Endodermal cell (in vitro differentiated cells): ENCODE measurements at places on chromosomes 3 and 15.

GRCh38 chr3:85102781-85103180 lies 144.0 kb downstream of the CADM2 start:
- no peak for DNase-seq

- peak; percentile 93 for DNase-seq
These were observed 74.1 kb downstream of the LRTM1 start for GRCh38 chr3:54853573-54854404.

DNA sequence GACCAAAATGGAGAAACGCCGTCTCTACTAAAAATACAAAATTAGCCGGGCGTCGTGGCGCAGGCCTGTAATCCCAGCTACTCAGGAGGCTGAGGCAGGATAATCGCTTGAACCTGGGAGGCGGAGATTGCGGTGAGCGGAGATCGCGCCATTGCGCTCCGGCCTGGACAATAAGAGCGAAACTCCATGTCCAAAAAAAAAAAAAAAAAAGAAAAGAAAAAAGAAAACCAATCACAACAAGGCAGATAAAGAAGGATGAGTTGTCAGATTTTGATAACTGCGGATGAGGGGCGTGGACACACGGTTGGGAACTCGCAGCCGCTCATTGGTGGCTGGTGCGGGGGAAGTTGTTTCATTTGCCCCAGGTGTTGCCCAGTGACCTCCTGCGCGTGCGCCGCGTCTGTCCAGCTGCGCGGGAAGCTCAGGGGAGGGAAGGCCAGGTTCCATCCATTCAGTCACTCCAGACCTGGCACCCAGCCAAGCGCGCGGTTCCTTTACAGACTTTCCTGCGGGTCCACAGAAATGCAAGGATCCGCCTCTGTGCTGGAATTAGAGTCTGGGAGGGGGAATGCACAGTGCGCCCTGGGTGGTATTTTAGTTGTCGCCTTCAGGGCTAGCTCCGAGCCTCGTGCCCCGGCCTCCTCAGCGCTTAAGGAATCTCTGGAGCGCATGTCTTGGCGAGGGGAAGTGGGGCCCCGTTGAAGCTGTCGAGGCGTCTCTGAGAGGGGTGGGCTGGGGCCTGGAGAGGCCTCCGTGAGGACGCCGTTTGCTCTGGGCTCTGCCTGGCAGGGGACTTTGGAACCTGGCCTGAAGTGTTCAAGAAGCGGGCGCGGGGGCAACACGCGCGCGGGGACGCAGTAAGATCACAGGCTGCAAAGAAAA lies 708 bp upstream of the GCHFR start:
- no peak for DNase-seq

DNA sequence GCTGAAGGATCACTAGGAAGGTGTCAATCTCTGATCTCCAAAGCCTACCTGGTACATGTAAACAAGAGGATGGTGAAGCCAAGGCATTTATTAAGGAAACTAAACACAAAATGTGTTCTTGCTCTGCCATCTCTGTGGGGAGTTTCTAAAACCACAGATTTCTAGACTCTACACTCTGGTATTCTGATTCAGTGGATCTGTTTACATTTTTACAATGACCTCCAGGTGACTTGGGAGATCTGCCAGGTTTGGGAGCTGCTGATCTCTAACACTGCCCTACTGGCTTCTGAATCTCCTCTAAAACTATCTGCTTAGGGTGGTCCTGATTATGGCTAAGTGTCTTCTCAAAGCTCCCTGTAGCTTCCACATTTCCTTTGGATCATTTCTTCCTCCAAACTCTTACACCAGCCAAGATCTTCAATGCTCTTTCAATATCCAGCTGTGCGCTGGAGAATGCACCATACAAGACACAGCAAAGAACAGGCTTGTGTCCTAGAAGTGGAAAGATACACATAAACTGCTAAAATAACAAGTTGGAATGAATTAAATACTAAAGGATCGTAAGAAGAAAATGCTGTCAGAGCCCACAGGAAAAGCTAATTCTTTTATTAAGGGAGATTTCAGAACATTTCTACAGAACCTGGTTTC lies 72.7 kb downstream of the GREM1 start:
- no peak for DNase-seq

DNA sequence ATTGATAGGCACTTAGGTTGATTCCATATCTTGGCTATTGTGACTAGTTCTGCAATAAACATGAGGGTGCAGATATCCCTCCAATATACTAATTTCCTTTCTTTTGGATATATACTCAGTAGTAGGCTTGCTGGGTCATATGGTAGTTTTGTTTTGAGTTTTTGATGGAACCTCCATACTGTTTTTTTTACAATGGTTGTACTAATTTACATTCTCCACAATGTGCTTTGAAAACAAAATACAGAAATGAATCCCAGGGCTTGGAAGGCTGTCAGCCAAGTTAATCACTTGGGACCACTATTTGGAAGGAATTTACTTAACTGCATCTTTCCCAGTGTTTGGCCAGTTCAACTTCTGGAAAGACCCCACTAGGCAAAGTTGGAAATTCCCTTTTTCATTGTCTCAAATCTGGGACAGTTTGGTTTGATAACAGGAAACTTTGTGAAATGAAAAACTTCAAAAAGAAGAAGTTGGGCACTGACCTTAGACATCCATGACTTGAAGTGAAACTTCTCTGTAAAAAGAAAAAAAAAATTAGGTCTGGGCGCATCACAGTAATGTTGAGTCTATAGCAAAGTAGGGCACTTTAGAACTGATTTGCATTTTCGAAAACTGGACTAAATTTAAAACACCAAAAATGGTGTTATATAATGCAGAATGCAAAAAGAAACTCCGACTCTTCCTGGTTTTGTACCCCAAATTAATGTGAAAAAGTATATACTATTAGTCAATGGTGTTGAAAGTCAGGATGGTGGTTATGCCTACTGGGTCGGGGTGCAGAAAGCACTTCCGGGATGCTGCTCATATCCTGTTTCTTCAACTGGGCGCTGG lies 6.0 kb downstream of the CTSH start:
- DNase-seq: no peak

- DNase-seq: no peak
These were observed 488.6 kb downstream of the MAGI1 start for GRCh38 chr3:65550137-65550536.

- DNase-seq: no peak
These were observed 141.7 kb upstream of the NSMCE3 start for GRCh38 chr15:29411299-29411698.

DNA sequence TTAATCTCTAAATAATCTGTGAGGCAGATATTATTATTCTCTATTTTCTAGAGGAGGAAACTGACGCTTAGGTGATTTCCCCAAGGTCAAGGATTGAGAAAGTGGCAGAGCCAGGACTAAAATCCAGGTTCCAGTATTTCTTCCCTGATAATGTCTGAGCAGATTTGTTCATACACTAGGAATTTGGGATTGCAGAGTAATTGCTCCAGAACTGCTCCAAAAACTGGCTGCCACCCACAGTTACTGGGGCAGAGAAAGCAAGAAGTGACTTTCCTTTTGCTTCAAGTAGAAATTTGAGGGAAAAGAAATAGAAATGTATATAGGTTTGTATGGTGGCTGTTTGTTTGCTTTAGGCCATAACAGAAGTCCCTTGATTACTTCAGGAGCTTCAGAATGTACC lies 60.6 kb downstream of the SLC12A8 start:
- no peak for DNase-seq

- peak; percentile 63 for DNase-seq
These were observed 753 bp downstream of the FURIN start for GRCh38 chr15:90869140-90869541.

DNA sequence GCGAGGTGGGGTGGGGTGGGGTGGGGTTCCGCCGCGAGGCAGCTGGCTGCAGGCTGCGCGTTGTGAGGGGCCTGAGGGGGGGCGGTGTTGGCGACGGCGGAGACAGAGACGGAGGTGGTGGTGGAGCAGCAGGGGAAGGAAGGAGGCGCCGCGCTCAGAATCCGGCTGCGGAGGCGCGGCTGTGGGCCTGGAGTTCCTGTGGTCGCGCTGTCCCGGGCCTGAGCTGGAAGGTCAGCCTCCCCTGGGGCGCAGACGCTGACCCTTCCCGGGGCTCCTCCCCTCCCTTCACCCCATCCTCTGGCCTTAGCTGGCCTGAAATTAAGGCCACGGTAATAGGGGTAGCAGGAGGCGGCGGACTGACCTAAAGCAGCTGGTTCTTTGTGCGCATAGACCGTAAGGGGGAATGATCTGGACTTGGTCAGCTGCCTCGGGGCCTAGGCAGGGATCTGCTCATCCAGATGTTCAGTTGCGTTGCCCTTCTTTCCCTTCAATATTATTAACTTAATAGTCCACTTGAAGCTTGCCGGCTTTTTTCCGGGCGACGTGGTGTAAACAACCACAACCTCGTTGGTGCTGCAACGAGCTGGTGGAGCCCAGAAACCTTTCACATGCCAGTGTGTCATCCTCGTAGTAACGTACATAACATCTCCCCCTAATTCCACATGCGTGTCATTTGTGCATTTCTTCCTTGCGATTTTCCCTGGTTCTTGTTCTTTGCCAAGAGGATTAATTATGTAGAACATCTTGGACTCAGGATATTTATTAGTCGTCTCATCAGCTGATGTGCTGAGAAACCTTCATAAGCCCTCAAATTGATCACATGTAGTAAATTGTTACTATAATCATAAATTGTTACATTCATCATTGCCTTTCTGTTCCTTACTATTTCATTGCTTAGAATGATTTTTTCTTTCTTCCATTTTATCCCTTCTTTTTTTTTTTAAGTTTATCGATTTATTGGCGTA lies 626 bp downstream of the SEC62 start:
- DNase-seq: no peak

- no peak for DNase-seq
These were observed 128.4 kb upstream of the ZBED2 start for GRCh38 chr3:111723293-111724215.

DNA sequence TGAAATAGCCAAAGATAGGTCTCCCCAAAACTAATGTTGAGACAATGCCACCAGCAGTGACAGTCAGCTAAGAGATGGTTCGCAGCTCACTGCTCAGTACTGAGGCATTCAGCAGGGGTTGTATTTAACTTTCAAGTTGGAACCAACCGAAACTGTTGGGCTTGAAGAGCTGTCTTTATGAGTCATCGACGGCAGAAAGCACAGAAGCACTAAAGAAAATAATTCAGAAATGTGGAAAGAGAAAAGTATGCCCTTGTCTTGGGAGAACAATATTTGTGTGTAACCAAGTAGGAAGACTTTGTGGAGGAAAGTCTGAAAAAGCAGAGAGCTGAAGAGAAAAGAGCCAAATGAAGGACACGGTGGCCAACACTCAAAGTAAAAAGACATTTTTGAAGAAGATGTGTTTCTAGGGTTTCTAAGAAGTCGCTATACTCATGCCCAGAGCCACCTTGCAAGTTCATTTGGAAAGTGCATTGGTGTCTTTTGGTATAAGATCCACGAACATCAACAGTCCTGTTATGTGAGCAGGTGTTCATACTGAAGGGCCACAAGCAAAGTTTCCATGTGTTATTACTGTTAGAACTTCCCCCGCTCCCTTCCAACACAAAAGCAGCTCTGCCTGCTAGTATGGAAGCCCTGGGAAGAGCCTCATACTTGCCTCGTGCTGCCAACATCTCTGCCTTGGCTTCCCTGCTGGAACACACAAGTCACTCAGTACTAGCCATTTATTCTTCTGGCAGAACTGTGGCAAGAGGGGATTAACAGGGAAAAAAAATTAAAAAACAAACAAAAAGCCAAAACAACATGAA lies 4.1 kb upstream of the RARB start:
- DNase-seq: no peak

- no peak for DNase-seq
These were observed 452.1 kb downstream of the ROBO2 start for GRCh38 chr3:77491961-77492360.

- DNase-seq: no peak
These were observed 163.3 kb downstream of the TP63 start for GRCh38 chr3:189794518-189794917.

DNA sequence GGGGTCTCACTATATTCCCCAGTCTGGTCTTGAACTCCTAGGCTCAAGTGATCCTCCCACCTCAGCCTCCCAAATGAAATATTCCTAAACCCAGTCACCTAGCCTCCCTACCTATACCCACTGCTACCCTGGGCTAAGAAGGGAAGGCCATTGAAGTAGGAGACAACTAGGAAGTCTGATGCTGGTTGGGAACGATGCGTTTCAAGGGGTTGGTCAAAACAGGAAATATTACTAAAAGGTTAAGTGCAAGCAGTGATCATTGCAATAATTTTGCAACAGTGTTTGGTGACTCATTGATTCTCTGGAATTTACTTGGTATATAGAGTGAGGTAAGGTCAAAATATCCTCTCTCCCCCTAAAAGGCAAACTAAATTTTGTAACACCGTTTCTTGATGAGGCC lies 4.6 kb upstream of the UQCRC1 start:
- no peak for DNase-seq

DNA sequence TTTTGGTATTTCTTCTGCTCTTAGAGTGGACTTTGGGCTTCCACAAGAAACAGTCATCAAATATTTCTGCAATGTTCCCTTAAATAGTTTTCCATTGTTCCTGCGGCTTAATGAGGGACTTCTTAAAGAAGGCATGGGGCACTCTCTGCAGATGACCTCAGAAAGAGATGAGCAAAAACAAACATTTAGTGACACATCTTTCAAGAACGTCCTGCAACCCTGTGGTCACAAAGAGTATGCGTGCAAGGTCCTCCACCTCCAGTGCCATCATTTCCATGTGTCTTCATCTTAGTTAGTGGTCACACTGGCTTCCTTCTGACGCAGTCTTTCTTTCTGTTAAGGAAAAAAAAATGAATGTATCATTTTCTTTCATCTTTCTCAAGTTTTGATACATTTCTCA lies 56.2 kb downstream of the GREM1 start:
- DNase-seq: no peak

DNA sequence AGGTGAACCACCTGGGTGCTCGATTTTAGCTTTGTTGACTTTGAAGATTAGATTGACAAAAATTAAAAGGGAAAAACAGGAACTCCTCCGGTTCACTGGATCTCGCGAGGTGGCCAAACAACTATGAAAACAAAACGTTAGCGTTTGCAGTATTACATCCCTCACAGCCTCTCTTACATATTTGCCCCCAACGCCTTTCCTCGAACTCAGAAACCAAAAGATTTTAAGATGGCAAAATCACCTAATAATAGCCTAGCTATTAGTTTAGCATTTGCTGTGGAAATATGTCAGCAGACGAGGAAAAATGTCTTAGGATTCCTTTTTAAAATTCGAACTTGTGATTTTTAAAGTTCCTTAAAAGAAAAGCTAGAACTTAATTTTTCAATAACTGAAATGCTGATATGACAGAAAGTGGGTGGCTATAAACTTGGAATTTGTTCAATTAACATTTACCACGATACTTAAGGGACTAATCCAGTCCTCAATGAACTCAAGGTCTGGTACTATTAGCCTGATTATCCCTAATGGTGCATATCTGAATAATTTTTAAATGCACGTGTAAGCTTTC lies 491 bp upstream of the SENP7 start:
- no peak for DNase-seq

GRCh38 chr3:171123915-171124314 lies 97.4 kb upstream of the SLC2A2 start:
- DNase-seq: no peak
